Fibroblast of lung (primary cell): ENCODE measurements at places on chromosomes 4 and X. TPM values are rescaled to one million over a fixed set of nuclear protein-coding genes. Genes with fewer than 3 reads are reported as not detected.

DNA sequence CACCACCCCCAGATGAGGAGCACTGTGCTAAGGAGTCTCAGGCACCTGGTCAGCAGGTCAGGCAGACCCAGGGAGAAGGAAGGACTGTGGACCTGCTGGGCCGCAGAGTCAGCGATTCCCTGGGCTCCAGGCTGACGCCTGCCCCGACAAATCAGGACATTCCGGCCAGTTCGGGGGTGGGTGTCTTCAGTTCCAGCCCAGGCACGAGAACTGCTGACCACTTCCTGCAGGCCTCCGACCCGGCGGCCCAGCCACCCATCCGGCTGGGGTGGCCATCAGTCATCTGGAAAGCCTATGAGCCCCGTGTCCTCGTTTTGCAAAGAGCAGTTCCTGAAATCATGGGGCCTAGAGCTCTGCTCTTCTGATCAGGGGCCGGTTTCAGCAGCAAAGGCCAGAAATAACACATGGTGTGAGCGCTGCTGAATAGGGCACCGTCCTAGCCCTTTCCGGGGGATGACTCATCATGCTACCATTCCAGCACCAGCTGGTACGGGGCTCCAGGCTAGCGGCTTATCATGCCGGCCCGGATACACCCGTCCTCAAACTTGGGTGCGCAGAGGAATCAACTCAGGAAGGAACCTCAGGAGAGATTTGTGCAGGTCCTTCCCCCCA is 7.8 kb upstream of the SH3TC1 start:
- DNase-seq, result peak; percentile 80

The IL2 gene
- not detected in 2 replicates for total RNA-seq

The LONRF3 gene
- 0.33 and 0.51 TPM in 2 replicates for total RNA-seq

The DGAT2L6 gene
- total RNA-seq, result not detected in 2 replicates

DNA sequence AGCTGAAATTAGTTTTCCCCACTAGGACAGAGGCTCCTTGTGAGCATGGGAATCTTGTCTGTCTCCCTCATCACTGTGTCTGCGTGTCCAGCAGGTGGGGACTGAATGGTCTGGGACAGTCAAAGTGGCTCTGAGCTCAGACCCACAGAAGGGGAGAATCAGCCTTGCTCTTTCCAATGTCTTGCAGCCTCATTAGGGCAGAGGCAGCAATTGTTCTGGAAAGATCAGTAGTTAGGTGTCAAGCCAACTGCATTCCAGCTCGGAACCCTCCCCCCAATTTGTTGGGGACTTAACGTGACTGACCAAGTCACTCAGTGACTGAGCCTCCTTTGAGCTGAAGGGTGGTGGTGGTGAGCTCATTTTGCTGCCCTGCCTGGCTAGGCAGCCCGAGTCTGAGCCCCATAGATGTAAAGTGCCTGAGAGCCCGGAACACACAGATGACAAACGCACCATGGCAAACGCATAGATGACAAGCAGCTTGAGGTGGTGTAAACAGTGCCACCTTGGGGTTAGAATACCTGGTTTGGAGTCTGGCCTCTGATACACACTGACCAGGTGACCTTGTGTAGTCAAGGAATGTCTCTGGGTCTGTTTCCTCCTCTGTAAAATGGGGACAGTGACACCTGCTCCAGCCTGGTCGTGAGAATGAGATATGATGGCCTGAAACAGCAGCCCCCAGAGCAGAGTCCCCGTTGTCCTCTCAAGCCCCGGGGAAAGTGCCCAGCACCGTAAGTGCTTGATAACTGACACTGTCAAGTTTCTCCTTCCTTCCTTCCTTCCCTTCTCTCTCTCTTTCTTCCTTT is 2.7 kb upstream of the SORCS2 start:
- DNase-seq, result no peak

The DKK2 gene
- total RNA-seq, result under 0.01 and 1.2 TPM in 2 replicates

The TEX13B gene
- not detected in 2 replicates for total RNA-seq

The MAGEA9 gene
- total RNA-seq, result not detected in 2 replicates

The SRPX gene
- 84.9 and 91.2 TPM in 2 replicates for total RNA-seq

The CAPN6 gene
- under 0.01 TPM in 1 of 2 replicates, not detected in the other for total RNA-seq

DNA sequence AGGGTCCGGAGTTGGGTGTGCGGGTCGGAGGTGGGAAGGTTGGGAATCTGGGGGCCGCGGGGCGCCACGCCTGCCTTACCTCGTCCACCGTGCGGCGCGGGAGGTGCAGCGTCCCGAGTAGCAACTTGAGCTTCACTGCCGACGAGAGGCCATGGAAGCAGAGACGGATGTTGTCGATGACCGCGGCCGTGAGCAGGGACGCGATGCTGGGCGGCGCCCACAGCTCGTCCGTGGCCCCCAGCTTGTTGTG is 178 bp downstream of the NELFA start:
- no peak for DNase-seq

DNA sequence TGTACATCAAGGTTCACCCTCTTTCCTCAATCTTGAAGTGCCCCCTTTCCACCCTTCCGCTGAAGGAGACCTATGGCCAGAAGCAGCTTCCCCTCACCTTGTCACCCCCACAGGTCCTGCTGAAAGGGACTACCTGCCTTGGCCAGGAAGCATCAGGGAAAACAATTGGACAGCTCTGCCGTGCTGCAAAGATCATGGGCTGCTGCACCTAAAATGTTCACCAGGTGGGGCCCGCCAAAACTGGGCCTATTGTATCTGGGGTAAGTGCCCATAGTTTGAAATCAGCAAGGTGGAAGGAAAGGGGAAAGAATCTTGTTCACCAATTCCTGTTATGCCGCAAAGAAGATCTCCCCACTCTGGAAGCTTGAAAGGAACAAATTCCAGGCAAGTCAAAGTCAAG is 18.4 kb downstream of the GRIA3 start:
- no peak for DNase-seq

DNA sequence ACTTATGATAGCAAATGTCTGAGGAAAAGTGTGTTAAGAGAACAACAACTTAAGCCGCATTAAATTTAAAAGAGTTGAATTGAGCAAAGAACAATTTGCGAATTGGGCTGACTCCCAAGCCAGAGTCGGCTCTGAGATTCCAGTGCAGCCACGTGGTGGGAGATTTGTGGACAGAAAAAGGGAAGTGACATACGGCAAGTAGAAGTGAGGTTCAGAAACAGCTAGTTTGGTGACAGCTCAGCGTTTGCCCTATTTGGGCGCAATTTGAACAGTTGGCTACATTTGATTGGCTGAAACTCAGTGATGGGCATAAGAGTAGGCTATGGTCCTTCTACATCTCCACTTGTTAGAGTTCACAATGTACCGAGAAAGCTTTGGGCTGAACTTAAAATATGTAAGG is 124.0 kb downstream of the PRKX start:
- DNase-seq, result no peak

- no peak for DNase-seq
Measured at GRCh38 chr4:2011583-2011982, 2.8 kb upstream of the NELFA start.

The NUDT10 gene
- total RNA-seq, result 1.8 and 2.1 TPM in 2 replicates

DNA sequence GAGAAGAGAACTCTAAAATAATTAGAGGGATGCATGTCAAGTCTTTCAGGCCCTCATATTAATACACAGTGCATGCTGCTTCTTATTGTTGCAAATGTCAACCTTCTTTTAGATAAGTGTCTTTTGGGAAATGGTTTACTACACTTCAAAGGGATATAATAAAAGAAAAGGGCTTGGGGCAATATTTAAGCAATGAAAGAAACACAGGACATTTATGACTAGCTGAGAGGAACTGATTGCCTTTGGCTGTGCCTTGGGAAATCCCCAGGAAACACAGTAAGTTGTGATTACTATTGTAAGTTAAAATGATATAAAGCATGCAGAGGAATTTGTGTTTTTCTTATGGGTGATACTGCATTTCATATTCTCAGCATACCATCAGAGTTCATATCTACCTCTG is 1036.2 kb upstream of the GRID2 start:
- no peak for DNase-seq

DNA sequence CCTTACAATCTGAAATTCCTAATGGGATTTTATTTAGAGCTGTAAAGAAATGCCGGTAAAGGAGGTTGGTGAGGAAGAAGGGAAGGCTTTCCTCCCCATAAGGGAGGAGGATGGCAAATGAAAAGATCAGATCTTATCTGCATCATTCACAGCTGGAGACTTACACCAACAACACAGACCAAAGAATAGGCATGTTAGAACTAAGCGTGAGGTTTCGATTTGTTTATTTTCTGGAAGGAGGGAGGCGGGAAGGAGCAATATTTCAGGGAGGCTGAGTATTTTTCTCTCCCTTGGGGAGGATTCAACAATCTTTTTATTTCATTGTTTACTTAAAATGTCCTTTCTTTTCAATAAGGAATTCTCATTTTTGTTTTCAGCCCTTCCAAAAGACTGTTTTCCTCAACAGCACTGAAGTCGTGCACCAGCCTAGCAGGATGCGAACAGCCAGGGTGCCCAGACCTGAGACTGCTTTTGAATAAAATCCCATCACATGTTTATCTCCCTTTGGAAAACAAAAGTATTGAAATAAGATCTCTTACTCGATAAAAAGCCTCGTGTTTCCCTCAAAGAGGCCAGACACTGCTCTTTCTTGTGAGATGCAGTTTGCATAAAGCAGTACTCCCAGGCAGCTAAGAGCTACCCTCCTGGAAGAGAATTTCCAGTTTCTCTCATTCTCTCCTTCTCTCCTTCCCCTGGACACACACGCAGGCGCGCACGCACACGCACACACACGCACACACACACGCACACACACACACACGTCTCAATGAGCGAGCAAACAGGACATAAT is 236.1 kb downstream of the MGST2 start:
- peak; percentile 69 for DNase-seq

DNA sequence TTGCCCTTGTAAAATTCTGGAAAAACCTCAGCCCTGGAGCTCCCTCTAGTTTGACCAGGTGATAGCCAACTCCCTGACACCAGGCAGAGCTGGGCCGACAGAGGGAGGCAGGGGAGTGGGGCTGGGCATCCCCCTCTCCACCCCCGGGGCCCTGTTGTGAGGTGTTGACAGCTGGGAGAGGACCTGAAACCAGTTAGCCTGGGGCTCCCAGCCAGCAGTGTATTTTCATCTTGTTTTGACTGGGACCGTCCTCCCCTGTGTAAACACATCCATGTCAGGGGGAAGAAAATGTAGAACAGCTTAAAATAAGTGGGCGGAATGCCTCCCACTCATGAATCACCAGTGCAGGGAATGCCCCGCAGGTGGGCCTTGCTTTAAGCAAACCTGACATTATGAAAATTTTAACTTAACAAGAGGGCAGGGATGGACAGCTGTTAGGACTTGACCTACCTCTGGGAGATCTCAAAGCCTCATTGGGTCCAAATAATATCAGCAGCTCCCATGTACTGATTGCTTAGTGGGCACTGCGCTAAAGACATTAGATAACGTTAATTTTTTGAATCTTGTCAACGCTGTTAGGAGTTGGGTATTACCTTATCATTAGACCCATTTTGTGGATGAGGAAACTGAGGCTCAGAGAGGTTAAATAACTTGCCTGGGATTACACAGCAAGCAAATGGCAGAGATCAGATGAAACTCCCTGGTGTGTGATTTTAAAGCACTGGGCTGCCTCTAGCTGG is 45.9 kb downstream of the TSC22D3 start:
- DNase-seq, result no peak

The TSC22D3 gene
- total RNA-seq, result 32.4 and 51.5 TPM in 2 replicates

GRCh38 chrX:48472225-48472624 is 2.2 kb upstream of the SLC38A5 start:
- DNase-seq, result no peak

The CXCL9 gene
- not detected in 2 replicates for total RNA-seq

DNA sequence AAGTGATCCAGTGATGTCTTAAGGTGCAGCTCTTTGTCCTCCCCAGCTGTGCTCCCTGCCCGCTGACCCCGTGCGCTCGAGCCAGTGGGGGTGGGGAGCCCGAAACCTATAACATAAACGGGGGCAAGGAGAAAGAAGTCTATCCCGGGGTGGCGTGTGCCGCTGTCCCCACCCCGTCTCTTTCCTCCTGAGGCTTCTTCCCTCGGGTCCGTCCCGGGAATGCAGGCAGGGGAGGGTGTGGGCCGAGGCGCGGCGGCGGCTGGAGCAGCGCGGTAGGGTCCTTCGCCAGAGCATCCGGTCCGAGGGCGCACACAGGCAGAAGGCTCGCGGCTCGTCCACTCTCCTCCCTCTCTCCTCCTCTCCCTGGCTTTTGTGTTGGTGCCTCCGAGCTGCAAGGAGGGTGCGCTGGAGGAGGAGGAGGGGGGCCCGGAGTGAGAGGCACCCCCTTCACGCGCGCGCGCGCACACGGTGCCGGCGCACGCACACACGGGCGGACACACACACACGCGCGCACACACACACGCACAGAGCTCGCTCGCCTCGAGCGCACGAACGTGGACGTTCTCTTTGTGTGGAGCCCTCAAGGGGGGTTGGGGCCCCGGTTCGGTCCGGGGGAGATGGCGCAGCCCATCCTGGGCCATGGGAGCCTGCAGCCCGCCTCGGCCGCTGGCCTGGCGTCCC is at the start of gene RAB33A:
Gene RAB33A (plus strand): TSS at position 517 of the 681 bp plus-strand sequence. CDS start 101 bp downstream, at position 618.
- DNase-seq, result peak; percentile 28

DNA sequence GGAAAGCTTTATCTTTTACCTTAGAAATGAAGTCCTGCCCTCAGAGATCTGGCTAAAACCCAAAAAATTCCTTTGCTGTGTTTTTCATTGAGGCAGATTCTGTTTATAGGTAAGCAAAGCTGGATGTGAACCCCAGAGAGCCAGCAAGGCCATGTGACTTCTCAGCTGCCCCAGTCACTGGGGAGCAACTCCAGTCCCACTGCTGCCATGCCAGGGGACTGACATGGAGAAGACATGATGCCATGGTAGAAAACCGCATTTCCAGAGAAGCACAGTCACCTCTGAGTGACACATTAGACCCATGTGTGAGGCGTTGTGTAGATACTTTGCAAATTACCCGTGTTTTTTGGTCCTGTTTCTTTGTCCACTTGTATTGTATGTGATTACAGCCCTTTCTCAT is 45.4 kb downstream of the PTTG2 start:
- no peak for DNase-seq

The FRG2 gene
- not detected in 2 replicates for total RNA-seq

GRCh38 chr4:159495515-159496236 is 392.8 kb downstream of the RAPGEF2 start:
- DNase-seq, result peak; percentile 50

DNA sequence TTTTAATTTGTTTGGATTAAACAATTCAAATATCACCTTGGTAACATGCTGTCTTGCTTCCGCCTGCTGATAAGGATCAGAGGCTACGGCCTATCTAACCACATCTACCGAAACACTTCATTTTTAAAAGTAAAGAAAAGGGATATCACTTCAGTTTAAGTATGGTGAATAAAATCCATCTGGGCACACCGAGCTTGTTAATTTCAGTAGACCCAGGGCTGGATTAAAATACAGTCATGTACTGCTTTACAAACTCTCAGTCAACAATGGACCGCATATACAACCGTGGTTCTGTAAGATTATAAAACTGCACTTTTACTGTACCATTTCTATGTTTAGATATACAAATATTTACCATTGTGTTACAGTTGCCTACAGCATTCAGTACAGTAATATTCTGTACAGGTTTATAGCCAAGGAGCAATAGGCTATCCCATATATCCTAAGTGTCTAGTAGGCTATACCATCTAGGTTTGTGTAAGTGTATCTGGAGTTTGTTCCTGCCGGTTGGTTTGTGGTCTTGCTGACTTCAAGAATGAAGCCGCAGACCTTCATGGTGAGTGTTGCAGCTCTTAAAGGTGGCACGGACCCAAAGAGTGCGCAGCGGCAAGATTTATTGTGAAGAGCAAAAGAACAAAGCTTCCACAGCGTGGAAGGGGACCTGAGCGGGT is 40.0 kb downstream of the SEPTIN11 start:
- DNase-seq, result no peak
